Fibroblast of villous mesenchyme (primary cell): ENCODE measurements at places on chromosomes 3 and 15. TPM values are rescaled to one million over a fixed set of nuclear protein-coding genes. Genes with fewer than 3 reads are reported as not detected.

The CDHR4 gene
- not detected in 2 replicates for total RNA-seq

The CCNB2 gene
- total RNA-seq, result 19.6 and 27.2 TPM in 2 replicates

The FGF7 gene
- 75.7 and 369 TPM in 2 replicates for total RNA-seq

The FBXL2 gene
- total RNA-seq, result 12.6 and 16.8 TPM in 2 replicates

The GOLGA8G gene
- total RNA-seq, result not detected in 2 replicates

The EIF4E3 gene
- 0.43 and 0.64 TPM in 2 replicates for total RNA-seq

The A4GNT gene
- under 0.01 TPM in 1 of 2 replicates, not detected in the other for total RNA-seq

The FANCD2OS gene
- total RNA-seq, result not detected in 2 replicates

The SLC51A gene
- total RNA-seq, result not detected in 2 replicates

The CPNE9 gene
- total RNA-seq, result not detected in 2 replicates

The CADM2 gene
- total RNA-seq, result under 0.01 and 0.32 TPM in 2 replicates

The CBLB gene
- total RNA-seq, result 39.0 and 40.6 TPM in 2 replicates

The PPM1M gene
- total RNA-seq, result 19.0 and 20.3 TPM in 2 replicates

The CAND2 gene
- 4.7 and 6.1 TPM in 2 replicates for total RNA-seq

The LTF gene
- under 0.01 TPM in 1 of 2 replicates, not detected in the other for total RNA-seq

The MESP1 gene
- total RNA-seq, result under 0.01 TPM in 2 replicates

The MAGI1 gene
- total RNA-seq, result 20.7 and 29.0 TPM in 2 replicates

The FAM3D gene
- total RNA-seq, result not detected in 2 replicates

The GP9 gene
- not detected in 2 replicates for total RNA-seq

The UQCC5 gene
- 7.7 and 17.7 TPM in 2 replicates for total RNA-seq

The RAD18 gene
- total RNA-seq, result 11.9 and 18.1 TPM in 2 replicates
